ENCODE measurements at places on chromosomes 4 and X.

GRCh38 chr4:146382194-146382593, 139.5 kb downstream of the SLC10A7 start:
- DNase-seq = no peak

- peak; percentile 2 for DNase-seq
Observed at GRCh38 chr4:153222707-153223426, 18.6 kb downstream of the TRIM2 start.

DNA sequence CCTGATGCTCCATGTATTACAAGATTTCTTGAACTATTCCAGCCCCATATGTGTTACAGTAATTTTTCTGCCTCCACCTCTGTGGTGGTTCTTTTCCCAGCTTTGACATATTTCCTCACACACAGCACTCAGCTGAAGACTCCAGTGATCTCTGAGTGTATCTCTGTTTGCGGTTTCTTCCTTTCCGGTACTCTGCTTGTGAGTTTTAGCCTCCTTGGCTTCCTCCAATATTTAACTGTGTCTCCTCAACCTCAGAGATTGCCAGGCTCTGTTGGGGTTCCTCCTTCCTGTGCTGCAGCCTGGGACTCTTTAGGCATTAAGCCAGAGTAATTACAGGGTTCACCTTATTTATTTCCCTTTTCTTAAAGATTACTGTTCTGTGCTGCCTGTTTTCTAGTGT, 73.2 kb downstream of the NFKB1 start:
- DNase-seq = no peak

- no peak for DNase-seq
Observed at GRCh38 chr4:57766341-57766740, 656.2 kb upstream of the IGFBP7 start.

DNA sequence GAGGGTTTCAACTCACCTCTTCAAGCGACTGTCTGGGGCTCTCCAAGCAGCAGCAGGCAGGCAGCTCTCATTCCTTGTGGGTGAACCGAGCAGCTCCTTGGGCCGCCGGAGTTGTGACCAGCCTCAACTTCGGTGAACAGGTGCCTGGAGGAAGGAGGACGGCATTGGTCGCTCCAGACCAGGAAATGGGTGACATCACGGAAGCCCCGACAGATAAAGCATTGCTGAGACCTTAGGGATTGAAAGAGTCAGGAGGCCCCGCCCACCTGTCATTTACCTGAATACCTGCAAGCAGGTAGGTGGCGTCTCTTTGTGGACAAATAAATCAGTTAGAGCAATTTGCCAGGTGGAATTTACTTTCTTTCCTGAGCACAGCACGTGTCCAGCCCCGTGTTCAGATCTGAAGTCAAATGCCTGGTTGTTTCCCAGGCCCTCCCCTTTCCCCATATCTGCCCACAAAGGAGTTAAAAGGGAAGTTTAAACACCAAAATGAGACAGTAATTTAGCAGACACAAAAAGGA, at the start of gene LNX1:
Gene LNX1 (minus strand): TSS at position 115 of the 521 bp plus-strand sequence. CDS start 17,484 bp downstream, outside the sequence.
- DNase-seq = no peak

- DNase-seq = peak; percentile 65
Observed at GRCh38 chr4:75672461-75673026, 667 bp downstream of the G3BP2 start.

DNA sequence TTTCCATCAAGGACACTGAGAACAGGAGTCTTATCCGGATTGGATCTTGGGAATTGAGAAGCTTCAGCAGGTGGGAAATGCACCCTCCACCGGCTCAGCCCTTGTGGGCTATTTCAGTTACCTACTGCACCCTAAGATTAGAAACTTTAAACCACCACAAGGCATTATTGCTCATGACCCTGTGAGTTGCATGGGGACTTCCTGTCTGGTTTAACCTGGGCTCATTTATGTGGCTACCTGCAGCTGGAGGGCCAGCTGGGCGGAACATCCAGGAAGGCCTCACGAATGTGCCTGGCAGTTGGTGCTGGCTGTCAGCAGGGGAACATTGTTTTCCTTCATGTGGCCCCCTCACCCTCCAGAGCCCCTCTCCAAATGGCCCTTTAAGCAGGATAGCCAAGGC, 164.1 kb downstream of the DEFB131A start:
- no peak for DNase-seq

- no peak for DNase-seq
Observed at GRCh38 chr4:41129936-41130440, 84.4 kb downstream of the APBB2 start.

GRCh38 chr4:174713821-174714220, 115.2 kb downstream of the GLRA3 start:
- no peak for DNase-seq

- DNase-seq = no peak
Observed at GRCh38 chr4:5693871-5694270, 14.5 kb downstream of the EVC2 start.

DNA sequence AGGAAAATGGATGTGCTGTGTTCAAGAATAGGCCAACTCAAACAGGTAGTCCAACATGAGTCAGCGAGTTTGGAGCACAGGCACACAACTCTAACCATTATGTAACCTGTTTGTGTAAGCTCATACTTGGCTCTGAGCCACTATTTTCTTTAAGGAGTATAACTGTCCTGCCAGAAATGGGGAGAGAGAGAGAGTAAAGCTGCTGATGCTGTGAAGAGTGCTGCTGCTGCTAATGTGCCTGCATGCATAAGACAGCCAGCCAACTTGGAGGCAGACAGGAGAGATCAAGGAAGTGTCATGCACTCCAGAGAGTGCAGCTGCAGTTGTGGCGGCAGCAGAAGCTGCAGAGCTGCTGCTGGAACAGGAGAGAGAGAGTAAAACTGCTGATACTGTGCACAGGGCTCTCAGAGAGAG, 11.7 kb upstream of the STATH start:
- DNase-seq = no peak

DNA sequence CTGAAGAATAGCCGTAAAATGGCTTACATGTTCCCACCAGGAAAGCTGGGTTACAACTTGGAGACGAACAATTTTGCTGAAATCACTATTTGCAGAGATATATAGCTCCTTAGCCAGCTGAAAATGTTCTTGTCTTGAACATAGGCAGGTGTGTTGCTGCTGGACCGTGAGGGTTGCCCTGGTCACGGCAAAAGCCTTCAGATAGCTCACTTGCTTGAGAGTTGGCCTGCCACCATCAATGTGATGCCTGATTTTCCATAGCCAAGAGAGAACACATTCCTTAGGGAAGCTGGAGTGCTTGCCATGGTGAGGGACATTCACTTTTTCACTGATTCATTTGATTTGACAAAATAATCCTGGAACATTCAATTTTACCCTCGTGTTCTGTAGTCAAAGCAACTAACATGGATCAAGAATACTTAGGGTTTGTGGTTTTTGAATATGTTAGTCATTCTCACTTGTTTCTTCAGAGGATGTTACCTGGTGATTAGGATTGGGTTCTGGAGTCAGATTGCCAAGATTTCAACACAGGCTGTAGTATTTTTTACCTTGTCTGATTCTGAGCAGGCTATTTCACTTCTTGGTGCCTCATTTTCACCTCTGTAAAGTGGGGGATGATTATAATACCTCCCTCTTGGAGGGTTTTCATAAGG, 536.9 kb downstream of the RAPGEF2 start:
- no peak for DNase-seq

DNA sequence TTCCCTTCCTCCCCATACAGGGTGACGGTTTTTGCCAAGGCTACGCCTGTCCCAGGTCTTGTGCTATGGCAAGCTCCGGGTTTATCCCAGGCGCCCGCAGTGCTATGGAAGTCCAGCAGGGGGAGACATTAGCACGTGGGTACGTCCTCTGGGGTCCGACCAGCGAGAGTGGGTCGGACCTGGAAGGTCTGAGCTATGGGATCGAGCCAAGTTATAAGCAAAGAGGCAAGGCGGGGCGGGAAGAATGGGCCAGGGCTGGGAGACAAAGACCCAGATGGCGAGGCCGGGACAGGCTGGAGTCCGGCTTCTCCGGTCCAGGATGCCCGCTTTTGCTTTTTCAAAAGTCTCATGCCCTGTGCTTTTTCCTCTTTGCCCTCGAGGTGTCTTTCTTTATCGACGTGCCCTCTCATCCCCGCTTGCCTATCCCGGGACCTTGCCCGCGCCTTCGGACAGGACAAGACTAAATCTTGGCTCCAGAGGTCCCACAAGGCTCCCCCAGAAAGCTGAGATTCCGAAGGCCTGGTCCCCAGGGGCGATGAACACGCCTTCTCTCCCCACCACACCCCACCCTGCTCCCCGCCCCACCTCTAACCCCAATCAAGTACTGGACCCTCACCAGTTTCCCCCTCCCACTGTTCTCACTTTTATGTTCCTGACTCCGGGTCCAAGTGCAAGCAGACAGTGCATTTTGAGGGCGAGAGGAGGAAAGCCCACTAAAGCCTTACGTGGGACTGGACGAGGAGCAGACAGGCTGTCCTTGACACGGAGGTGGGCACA, 785 bp upstream of the EFNB1 start:
- peak; percentile 57 for DNase-seq

- no peak for DNase-seq
Observed at GRCh38 chrX:2989565-2989964, 16.8 kb upstream of the ARSH start.

DNA sequence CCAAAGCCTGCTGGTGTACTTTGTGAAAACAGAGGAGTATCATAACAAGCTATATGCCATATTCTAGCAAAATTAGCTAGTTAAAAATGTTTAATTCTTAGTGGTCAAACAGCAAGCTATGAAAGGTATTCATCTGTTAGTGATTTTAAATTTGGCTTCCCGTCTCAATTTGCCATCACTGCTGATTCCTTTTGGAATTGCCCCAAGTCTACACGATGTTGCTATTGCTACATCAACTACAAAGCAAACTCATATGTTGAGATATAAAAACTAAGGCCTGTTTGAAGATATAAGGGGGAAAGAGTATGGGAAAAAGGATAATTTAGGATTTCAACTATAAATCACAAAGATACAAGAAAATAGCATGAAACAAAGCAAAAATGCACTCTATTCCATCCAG, 146.1 kb downstream of the COL25A1 start:
- DNase-seq = no peak

- DNase-seq = no peak
Observed at GRCh38 chrX:9493936-9494335, 29.1 kb downstream of the TBL1X start.

- no peak for DNase-seq
Observed at GRCh38 chr4:133996431-133997121, 205.0 kb downstream of the PABPC4L start.

DNA sequence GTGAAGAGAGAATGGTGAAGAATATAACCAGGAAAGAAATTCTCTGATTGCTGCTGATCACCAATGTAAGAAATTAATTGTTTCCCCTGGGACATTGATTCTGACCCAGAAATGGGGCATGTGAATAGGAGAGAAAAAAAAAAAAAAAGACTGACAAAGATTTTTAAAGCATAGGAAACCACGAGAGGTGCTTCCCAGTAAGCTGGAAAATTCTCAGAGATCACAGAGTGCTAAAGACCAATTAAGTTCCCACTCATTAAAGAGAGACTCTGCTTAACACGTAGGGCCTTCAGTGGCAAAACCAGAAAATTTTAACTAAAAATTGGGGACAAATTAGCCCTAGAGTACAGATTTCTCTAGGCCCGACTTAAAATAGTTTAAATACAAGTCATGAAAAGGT, 604.4 kb downstream of the ARAP2 start:
- DNase-seq = no peak

GRCh38 chr4:82640540-82640939, 78.8 kb upstream of the TMEM150C start:
- DNase-seq = no peak

- no peak for DNase-seq
Observed at GRCh38 chr4:81143183-81143582, 71.8 kb downstream of the PRKG2 start.

DNA sequence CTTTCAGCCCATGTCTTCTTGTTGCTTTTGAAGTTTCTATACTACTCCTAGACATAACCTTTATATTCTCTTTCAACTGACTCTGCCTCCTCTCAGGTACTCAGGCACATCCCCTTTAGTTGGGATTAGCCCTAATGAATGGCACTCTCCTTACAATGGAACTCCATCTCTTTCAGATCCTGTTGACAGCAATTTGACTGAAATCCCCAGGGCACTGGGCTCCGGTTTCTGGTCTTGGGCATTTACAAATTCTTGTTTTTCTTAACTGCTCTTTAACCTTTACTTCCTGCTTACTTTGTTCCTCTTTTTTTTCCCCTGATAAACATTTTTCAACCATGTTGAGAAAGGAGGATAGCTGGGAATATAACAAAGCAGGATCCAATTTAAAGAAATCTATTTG, 68.9 kb downstream of the ENOX2 start:
- no peak for DNase-seq

DNA sequence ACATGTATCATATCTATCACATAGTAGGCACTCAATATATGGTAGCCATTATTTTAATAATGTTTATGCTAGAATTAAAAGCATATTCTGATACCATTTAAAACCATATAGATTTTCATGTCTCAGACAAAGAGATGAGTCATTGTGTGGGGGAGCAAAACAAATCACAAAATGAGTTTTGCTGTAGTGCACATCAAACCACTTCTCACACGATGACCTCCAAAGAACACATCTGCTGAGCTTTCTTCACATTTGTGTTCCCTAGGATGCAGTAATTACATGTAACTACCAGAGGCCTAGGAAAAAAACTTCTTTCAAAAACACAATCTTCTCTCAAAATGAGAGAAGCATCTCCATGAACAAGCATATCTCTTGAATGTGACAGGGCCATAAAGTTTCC, 56.1 kb upstream of the BRS3 start:
- no peak for DNase-seq

- no peak for DNase-seq
Observed at GRCh38 chr4:10020871-10021652, at the start of gene SLC2A9. SLC2A9 (minus strand) TSS chr4:10021497; CDS start chr4:10021429, 68 bp downstream.

DNA sequence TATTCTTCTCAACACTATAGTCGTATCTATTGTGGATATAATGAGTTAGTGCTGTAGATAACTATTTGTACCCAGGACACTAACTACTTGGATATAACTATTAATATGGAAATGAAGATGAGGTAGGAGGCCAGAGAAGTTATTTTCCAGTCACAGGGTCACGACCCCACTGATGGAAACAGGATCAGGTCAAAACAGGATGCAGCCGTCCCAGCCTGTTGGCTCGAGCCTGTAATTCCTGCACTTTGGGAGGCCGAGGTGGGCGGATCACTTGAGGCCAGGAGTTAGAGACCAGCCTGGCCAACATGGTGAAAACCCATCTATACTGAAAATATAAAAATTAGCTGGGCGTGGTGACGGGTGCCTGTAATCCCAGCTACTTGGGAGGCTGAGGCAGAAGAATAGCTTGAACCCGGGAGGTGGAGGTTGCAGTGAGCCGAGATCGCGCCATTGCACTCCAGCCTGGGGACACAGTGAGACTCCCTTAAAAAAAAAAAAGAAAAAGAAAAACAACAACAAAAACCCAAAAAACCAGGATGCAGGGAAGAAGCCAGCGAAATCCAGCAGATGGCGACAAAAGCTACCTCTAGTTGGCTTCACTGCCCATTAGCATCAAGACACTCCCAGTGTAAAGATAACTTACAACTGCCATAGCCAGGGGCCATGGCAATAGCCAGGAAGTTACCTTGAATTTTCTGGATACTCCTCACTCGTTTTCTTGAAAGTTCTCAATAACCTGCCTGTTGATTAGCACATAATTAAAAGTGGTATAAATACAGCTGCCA, 37.9 kb upstream of the NKAP start:
- no peak for DNase-seq

DNA sequence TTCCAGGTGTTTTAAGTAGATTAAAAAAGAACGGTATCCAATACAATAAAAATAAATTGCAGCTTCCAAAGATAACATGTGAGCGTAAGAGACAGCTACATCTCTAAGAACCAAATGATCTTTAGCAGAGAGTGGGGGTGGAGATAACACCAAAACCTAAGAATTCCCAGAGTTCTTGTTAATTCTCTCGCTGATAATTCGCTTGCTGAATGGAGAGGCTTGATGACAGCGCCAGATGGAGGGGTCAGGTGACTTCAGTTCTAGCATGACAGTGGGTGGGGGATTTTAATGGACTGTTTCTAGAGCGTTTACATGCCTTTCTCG, 2.3 kb downstream of the CLCN4 start:
- DNase-seq = no peak

Measured in activated T-helper 1 cell treated with anti-CD3 and anti-CD28 coated beads, Interleukin-2, amount 50 U/mL, for 16 hours (primary cell).